Stimulated activated CD8-positive, alpha-beta memory T cell treated with anti-CD3 and anti-CD28 coated beads, Interleukin-15, amount 100 ng/mL, for 24 hours (primary cell): ENCODE measurements at places on chromosomes 2 and 18.
A peak's percentile ranks its signal among the peaks of the same experiment; 100 is the strongest.

DNA sequence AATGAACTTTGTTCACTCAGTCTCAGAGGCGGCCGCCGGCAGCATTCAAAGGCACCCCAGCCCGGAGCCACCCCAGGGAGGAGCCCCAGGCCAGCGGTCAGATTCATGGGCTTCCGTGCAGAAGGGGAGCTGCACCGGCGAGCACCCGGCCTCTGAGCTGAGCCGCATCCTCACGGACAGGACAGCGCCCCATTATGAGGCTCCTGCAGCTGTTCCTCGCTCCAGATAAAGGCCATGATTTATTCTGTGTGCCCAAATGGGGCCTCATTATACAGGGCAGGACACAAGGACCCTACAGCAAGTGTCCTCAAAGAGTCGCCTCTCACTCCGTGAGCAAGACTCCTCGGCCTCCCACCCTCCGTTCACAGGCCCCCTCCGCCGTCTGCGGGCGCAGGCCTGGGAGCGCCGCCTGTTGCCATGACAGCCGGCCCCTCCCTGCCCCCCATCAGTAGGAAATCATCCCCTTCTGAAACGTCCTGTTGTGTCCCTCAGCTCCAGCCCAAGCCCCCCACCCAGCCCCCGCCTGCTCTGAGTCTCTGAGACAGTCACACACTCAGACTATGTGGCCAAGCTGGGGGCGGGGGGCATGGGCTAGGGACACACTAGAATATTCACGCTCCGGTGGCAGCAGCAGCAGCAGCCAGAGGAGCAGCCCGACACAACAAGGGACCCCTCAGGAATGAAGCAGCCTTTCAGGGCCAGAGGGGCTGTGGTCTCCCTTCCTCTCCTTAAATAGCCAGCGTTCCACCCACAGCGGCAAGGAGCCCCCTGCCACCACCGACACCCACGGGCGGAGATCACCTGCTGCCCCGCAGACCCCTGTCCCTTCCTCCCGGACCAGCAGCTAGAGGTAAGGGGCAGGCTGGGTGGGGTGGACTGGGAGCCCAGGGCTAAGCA lies at the start of gene GPR17:
Gene GPR17, plus strand, starts transcription at position 759 of the 897 bp plus-strand sequence. CDS start 4,583 bp downstream, outside the sequence.
- DNase-seq = no peak

- peak; percentile 94 for DNase-seq
Observed at GRCh38 chr2:237691908-237692600, 64.7 kb downstream of the LRRFIP1 start.

- no peak for DNase-seq
Observed at GRCh38 chr2:29114586-29114945, 649 bp upstream of the CLIP4 start.

GRCh38 chr2:210286123-210286680 lies 28.8 kb downstream of the MYL1 start:
- DNase-seq = no peak

DNA sequence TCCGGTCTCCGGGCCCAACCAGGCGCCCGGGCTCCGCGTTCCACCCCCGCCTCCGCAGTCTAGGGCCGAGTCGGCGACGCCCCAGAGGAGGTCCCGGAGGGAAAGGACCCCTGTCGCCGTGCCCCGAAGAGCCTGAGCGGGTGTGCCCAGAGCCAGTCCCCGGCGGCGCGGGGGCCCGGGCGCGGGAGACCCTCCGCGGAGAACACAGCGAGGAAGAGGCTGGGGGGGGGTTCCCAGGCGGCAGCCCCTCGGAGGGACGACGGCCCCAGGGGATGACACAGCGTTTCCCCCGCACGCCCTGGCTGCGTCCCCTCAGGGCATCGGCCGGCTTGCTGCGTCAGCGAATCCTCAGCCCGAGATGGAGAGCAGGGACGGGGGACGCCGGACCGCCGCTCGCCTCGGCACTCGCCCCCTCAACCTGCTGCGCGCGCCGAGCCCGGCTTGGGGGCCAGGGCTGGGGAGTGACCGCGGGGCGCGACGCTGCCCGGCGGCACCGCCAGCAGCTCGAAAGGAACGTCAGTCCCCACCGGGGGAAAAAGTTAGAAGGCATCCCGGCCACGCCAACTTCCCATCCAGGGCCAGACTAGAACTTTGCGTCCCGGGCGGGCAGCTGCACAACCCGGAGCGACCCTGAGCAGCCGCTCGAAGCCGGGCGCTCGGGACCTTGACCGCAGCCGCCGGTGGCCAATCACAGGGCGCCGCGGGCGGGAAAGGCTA lies 711 bp downstream of the SFXN5 start:
- DNase-seq = peak; percentile 17

- DNase-seq = no peak
Observed at GRCh38 chr2:226410247-226410835, 389.3 kb downstream of the IRS1 start.

DNA sequence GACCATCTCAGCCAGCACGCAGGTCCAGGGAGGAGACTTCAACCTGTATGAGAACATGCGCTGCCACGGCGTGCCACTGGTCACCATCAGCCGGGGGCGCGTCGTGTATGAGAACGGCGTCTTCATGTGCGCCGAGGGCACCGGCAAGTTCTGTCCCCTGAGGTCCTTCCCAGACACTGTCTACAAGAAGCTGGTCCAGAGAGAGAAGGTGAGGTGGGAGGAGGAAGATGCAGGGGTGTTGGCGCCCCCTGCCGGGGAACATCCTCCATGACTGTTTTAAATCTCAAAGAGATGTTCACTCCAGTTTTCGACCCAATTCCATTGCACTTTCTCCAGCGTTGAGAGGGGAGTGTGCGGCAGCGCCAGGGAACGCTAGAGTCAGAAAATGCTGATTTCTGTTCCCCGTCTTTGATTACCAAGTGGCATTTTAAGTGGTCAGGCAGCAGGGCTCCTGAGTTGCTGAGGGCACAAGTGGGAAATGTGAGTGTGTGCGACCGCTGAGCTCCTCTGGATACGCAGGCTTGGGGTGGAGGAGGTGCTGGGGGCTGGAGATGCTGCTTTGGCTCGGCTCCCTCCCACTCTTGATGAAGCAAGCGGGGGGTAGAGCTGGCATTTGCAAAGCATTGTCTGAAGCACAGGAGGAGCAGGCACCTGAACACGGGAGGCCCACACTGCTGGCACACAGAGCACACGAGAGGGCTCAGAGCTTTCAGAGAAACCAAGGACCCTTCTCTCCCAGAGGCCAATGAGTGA lies 27.7 kb upstream of the MAPRE3 start:
- peak; percentile 33 for DNase-seq

- no peak for DNase-seq
Observed at GRCh38 chr2:174846941-174847938, 83.0 kb upstream of the CHRNA1 start.

DNA sequence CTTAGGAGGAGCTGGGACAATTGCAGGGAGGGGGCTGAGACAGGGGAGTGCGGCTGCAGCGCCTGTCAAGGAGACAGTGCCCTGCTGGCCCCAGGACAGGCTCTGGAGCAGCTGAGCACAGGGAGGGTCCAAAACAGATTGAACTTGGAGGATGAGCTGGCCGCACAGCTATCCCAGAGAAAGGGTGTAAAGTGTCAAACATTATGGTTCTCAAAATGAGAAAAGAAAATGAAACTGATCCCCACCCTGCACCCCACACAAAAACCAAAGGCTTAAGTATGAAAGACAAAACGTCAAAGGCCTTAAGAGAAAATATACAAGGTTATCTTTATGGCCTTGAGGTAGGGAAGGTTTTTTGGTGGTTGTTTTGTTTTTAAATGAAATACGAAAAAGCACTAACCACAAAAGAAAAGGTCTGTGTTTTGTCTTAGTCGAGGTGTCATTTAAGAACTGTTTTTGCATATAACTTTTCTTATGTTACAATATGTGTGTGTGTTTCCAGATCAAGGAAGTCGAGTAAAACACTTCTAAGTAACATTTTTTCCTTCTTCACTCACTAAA lies 111.8 kb downstream of the HDAC4 start:
- no peak for DNase-seq

DNA sequence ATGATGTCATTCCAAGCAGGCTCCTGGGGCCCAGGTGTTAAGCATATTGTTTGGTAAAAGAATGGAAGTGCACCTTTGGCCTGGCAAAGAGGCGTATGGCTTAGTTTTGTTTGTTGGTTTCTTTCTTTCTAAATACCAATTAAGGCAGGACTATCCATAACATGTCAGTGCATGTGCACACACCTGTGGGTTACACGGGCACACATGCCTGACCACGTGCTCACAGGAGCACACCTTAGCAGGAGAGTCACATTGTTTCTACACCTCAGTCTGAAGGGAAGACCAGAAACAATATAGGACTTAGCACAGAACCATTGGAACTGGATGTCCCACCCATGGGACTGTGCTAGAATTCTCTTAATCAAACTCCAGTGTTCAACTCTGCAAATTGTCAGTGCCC lies 127.8 kb downstream of the FBXO15 start:
- no peak for DNase-seq

- DNase-seq = no peak
Observed at GRCh38 chr2:236375973-236376476, 111.8 kb upstream of the ASB18 start.

GRCh38 chr2:160328811-160329527 lies 128.9 kb upstream of the ITGB6 start:
- DNase-seq = no peak

DNA sequence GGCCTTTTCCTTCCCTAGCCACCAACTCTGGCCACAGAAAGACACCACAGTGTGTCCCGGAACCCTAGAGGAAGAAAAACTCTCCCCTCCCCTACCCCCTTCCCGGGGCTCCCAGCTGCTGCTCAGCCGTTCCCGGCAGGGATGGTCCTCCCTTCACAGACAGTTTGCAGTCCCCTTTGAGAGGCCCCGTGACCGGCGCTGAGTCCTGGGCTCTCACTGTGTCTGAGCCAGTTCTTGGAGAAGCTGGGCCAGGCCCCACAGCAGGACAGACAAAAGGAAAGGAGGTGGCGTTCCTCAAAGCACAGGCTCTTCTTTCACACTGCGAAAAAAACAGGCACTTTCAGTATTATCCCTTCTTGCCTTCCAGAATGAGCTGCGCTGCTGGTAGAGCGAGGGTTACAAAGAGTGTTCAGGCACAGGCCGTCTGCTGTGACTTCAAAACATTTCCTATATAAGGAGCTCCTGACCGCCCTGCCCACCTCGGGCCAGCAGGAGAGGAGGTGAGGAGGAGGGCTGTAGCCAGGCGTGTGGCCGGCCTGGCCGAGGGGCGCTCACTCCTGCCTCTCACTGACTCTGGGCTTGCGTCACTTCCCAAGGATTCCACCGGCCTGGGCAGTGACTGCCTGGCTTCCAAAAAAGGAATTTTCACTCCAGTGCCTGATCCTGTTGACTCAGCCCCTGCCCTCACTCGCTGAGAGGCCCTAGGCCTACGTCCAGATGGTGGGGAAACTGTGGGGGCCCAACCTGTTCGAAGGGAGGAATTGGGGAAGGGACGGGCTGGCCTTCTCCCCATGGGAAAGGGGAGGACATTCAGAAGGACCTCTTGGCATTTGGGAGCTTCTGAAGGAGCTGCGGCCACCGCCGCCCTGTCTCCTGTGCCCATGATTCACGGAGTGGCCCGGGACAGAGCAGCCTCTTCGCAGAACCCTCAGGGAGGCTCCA lies 24.9 kb downstream of the CIDEA start:
- DNase-seq = no peak

DNA sequence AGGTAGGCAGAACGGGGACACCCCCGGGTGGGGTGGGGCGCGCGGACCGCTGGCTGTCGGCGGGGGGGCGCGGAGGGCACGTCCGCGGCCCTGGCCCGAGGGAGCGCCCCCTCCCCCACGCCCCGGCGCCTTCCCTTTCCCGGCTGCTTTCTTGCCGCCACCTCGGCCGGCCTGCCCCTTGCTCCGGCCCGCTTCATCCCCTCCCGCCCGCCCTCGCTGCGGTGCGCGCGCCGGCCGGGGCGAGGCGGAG lies 443 bp downstream of the VAPA start:
- DNase-seq = no peak

- no peak for DNase-seq
Observed at GRCh38 chr2:239171643-239172042, 229.2 kb downstream of the HDAC4 start.

GRCh38 chr18:70457223-70457622 lies 168.4 kb downstream of the SOCS6 start:
- no peak for DNase-seq

DNA sequence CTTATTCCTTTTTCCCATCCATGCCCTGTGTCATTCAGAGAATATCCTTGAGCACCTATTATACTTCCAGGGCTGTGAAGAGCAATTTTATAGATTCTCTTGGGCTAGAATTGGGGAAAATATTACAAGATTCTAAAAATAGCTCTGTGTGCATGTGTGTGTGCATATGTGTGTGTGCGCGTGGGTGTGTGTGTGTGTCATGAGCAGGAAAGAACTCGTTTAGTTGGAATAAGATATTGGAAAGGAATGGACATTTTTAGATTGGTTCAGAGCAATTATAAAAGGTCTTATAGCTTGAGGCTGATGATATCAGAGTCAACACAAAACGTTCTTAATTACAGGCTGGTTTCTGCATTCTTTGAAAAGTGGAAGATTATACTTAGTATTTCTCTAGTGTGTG lies 212.1 kb upstream of the COPS8 start:
- DNase-seq = no peak

DNA sequence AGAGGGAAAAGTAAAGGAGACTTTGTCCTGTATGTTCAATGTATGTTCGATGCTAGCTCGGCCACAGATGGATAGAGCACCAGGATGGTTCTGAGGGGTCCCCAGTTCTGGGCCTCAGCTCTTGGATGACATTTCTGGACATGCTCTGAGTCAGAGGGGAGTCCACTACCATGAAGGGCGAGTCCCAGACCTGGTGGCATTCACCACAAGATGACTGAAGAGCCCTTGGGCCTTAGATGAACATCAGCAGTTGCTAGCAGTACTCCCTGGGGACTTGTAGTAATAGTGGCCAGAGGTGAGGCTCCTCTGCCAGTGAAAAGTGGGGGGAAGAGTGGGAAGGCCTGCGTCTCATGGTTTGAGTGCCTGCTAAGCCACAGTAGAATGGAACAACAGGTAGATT lies 109.5 kb downstream of the GRB14 start:
- no peak for DNase-seq

DNA sequence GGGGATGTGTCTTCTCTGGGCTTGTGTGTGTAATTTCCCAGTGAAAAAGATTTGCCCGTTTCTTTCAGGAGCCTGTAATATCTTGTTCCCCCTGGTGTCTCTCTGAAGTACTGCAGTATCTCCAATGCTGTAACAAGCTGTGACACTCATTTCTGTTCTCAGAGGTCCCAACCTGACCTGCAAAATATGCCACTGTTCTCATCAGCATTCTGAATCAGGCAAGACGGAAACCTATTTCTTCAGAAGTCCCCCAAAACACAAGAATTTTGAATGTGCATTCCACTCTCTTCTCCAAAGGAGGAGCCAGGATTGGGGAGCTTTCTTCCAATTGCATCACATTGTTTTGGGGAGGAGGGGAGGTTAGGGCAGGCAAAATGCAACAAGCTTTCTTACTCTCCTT lies 77.0 kb upstream of the CNGA3 start:
- DNase-seq = no peak

DNA sequence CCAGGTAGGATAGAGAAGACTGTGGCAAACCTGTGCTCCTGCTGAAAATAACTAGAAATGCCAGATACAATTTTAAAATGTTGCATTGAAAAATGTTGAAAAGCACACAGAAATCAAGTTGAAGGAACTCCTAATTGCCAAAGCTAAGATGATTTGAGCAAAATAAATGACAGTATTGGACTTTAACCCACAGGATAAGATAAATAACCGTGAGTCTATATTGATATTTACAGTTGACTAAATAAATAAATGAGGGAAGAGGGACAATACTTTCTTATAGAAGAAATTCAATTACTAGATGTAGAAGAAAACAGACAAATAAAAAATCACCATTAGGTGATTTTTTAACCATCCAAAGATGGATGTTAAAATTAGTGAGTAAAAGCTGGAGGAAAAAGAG lies 59.0 kb downstream of the CWC22 start:
- no peak for DNase-seq
